AG09309 (cell line): ENCODE measurements at places on chromosomes 6 and 20.
A peak's percentile ranks its signal among the peaks of the same experiment; 100 is the strongest.

DNA sequence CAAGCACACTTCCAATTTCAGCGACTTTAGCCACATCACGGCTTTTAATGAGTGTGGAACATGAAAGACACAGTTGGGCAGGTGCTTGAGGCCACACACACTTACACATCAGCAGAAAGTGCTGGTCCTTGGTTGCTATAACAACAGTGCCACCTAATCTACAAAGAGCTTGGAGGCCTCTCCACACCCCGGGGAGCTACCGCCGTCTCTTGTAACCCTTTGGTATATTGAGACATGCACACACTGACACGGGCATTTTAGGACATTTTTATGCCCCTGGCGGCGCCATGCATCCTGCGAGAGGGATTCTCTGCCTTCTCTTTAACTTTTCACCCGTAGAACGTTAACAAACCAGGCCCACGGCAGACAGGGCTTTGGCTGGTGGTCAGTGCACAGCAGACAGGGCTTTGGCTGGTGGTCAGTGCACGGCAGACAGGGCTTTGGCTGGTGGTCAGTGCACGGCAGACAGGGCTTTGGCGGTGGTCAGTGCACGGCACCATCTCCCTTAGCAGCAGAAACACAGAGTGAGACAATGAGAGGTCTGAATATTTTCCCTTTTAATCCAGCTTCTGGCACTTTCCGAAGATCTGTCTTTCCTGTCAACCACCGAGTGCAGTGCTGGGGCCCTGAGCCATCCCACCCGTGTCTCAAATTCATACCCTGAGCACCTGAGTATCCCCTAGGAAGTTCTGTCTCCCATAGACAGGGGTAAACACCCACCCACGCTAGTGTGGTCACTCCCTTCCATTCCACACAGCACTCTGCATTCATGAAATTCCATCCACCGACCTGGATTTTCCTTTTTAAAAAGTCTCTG lies 116.6 kb upstream of the RPS6KA2 start:
- no peak for DNase-seq

DNA sequence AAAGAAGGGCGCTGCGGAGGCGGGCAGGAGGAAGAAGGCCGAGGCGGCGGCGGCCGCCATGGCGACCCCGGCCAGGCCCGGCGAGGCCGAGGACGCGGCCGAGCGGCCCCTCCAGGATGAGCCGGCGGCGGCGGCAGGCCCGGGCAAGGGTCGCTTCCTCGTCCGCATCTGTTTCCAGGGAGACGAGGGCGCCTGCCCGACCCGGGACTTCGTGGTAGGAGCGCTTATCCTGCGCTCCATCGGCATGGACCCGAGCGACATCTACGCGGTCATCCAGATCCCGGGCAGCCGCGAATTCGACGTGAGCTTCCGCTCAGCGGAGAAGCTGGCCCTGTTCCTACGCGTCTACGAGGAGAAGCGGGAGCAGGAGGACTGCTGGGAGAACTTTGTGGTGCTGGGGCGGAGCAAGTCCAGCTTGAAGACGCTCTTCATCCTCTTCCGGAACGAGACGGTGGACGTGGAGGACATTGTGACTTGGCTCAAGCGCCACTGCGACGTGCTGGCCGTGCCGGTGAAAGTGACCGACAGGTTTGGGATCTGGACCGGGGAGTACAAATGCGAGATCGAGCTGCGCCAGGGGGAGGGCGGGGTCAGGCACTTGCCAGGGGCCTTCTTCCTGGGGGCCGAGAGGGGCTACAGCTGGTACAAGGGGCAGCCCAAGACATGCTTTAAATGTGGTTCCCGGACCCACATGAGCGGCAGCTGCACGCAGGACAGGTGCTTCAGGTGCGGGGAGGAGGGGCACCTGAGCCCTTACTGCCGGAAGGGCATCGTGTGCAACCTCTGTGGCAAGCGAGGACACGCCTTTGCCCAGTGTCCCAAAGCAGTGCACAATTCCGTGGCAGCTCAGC lies 780 bp downstream of the ZCCHC3 start:
- DNase-seq: no peak

GRCh38 chr20:5899444-5899843 lies 50.9 kb downstream of the TRMT6 start:
- DNase-seq: no peak

GRCh38 chr6:50929323-50929722 lies 110.7 kb downstream of the TFAP2B start:
- DNase-seq: no peak

GRCh38 chr6:157652601-157653363 lies 170.3 kb upstream of the SNX9 start:
- DNase-seq: no peak

DNA sequence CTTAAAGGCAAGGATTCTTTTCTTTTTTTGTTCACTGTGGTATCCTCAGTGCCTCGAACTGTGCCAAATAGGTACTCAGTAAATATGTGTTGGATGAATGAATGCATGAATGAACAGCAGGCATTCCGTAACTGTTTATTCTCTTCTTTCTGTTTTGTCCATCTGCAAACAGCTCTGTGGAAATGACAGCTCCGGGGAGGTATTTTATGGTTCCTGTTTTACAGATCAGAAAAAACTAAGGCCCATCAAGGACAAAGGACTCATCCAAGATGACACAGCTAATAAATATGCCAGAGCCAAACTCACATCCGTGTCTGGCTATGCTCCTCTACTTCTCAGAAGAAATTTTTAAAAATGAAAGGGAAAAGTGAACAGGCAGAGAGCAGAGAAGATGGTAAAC lies 21.0 kb downstream of the JPH2 start:
- DNase-seq: no peak

- no peak for DNase-seq
Observed at GRCh38 chr6:2028457-2029038, 216.9 kb downstream of the GMDS start.

DNA sequence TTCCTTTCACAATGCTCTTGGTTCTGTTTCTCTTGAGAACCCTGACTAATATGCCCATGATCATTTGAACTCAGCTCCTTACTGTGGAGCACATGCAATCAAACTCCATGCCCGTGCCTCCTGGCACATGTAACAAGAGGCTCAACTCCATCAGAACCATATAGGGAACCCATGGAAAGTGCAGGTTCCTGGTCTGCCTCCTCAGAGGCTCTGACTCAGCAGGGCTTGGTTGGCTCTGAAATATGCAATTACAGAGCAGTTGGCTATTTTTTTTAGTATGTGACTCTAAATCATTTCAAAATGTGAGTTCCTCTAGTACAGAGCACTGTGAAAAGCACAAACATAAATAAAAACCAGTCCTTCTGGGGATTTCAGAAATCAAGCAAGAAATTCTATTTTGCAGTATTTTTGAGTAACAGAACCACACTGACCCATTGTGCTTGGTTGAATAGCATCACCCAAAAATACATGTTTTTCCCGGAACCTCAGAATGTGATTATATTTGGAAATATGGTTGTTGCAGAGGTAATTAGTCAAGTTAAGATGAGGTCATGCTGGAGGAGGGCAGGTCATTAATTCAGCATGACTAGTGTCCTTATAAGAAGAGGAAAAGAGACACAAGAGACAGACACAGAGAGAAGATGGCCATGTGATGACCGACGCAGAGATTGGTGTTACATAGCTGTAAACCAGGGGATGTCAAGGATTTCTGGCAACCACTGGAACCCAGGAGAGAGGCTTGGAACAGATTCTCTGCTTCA lies 13.2 kb upstream of the MAP3K4 start:
- DNase-seq: no peak

DNA sequence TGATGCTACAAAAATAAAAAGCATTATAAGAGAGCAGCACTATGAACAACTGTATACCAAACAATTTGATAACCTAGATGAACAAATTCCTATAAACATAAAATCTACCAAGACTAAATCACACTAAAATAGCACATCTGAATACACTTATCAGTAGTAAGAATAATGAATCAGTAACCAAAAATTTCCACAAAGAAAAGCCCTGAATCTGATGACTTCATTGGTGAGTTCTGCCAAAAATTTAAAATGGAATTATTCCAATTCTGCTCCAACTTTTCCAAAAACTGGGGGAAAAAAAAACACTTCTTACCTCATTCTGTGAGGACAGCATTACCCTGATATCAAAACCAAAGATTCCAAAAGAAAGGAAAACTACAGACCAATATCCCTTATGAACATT lies 206.2 kb downstream of the WDR27 start:
- DNase-seq: no peak

DNA sequence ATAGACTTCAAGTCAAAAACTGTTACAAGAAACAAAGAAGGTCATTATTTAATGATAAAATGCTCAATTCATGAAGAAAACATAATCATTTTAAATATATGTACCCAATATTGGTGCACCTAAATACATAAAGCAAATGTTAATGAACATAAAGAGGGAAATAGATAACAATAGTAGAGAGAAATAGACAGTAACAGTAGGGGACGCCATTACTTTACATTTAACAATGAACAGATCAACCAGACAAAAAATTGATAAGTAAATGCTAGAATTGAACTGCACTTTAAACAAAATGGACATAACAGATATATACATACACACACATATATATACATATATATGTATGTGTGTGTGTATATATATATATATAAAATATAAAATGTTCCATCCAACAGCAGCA lies 37.4 kb downstream of the IL22RA2 start:
- DNase-seq: no peak

GRCh38 chr6:153591159-153591558 lies 447.9 kb upstream of the OPRM1 start:
- no peak for DNase-seq

DNA sequence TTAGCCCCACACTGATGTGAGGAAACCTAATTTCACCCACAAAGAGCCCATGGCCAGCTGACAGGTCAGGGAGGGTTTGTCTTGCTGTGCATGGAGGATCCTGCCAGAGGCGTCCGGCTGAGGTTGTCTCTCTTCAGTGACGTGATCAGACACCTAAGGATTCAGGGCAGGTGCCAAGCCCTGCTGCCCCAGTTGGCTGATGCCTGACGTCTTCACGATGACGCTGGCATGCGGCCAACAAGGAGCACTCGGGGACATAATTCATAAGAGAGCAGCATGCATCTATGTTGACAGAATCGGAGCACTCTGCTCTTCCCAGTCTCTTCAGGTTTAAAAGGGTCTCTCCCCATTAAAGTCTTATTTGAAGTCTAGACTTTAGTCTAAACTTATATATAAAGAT lies 47.8 kb downstream of the PSMB1 start:
- DNase-seq: no peak

GRCh38 chr6:129634411-129635230 lies 75.4 kb downstream of the ARHGAP18 start:
- DNase-seq: no peak

GRCh38 chr6:166599205-166599604 lies 12.7 kb upstream of the RAMACL start:
- DNase-seq: no peak

DNA sequence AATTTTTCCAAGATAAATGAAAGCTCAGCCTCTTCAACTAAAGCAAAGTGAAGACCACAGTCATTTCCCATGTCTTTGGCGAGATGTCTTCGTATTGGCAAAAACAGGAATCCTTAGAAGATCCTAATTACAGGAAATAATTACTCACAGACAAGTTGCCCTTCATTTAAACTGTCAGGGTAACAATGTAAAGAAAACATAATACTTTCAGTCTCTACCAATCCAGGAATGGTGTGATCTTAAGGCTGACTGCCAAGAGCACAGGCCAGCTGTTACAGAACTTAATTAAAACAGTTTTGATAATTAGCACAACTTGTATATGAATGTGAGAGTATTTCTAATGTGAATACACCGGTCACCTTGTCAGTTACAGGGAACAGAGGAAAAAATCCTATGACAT lies 292.2 kb downstream of the PACRG start:
- no peak for DNase-seq

- DNase-seq: peak; percentile 68
Observed at GRCh38 chr20:51995551-51995951, 193.2 kb upstream of the SALL4 start.

- DNase-seq: peak; percentile 31
Observed at GRCh38 chr20:24994470-24995368, 2.2 kb upstream of the APMAP start.

DNA sequence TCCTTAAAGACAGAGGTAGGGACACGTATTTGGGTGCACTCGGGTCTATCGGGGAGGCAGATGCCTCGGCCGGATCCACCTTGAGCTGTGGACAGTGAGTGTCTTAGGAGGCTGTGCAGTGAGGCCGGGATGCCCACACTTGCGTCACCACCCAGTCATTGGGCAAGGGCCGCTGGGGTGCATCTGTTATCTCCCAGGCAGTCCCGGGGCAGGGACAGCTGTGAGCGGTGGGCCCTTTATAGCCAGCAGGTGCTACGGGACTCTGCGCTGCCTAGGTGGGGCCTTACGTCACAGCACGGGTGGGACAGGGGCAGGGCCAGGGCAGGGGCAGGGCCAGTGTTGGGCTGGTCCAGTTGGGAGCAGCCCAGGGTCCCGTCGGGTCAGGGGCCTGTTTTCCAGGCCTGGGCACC lies 689 bp upstream of the COL20A1 start:
- DNase-seq: no peak

GRCh38 chr20:63074631-63075030 lies 67.9 kb upstream of the BHLHE23 start:
- no peak for DNase-seq

- no peak for DNase-seq
Observed at GRCh38 chr6:143596866-143597265, 80.9 kb upstream of the PHACTR2 start.

- no peak for DNase-seq
Observed at GRCh38 chr20:58440021-58440767, 51.2 kb downstream of the VAPB start.

DNA sequence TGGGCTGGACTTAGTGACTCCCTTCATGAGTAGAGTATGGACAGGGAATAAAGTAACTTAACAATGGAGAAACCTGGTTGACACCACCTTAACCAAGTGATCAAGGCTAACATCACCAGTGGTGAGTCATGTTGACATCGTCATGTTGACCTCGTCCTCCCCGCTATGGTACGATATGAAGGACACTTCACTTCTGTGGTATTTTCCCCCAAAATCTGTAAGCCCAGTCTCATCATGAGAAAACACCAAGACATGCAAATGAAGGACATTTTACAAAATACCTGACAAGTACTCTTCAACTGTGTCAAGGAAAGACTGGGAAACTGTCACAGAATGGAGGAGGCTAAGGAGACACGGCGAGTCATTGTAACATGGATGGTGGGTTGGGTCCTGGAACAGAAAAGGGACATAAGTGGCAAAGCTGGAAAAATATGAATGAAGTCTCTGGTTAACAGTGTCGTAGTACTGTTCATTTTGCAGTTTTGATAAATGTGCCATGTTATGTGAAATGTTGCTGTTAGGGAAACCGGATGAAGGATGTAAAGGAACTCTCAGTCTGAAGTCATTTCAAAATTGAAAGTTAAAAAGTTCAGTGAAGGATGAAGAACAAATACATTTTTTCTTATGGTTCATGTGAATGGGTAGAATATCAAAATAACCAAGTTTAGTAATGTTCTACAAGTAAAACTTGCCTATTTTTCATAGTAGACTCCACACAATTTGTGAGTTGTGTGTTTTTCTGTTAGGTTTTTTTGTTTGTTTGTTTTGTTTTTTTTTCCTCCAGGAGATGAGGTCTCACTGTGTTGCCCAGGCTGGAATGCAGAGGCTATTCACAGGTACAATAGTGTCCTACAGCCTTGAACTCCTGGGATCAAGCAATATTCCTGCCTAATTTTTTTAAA lies 247.5 kb downstream of the TMEM242 start:
- DNase-seq: no peak
